ENCODE measurements at places on chromosomes 3 and 15.
A peak's percentile ranks its signal among the peaks of the same experiment; 100 is the strongest.

DNA sequence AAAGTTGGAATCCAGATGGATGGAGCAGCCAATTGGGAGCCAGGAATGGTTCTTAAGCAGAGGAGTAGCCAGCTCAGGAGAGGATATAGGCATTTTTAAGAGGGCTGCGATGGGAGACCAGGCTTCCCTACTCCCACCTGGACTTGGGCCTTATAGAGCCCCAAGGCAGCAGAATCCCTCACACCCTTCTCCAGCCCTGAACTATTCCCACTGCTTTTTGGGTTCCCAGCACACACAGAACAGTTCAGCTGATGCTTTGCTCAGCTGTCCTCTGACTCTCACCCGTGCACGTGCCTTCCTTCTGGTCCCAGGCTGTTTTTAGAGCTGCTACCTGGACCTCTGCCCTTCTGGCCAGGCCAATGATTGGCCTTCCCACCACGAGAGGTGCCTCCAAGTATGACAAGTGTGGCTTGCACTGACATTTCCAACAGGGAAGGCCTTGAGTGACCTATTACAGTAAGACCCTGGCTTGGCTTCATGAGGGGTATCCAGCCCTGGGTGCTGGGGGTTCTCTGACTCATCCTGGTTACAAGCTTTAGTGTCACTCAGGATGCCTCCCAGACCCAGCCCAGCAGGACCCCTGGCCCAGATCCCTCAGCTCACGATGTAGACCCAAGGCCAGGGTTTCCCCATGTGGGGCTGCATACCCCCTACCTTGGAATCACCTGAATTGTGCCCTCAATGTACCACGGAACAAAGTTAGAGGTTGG, 25.2 kb downstream of the NOX5 start:
- no peak for DNase-seq

DNA sequence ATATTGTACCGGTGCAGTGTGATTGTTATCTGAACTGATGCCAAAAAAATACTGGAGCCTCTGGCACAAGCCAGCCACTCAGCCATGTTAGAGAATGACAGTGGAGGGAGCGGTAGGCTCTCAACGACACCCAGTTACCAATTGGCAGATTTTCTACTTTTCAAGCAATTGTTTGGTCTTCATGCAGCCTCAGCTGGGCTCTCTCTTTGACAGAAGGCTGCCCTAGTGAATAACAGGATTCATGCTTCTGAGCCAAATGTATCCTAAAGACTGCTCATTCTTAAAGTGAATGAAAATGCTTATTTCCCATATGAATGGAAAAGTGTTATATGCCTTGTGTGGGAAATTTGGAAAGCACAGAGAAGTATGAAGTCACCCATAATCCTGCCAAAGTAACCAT, 261.2 kb upstream of the TRIM42 start:
- no peak for DNase-seq

- no peak for DNase-seq
Observed at GRCh38 chr15:92944946-92945521, 44.9 kb downstream of the CHD2 start.

- DNase-seq = no peak
Observed at GRCh38 chr3:55147856-55148720, 220.2 kb upstream of the LRTM1 start.

DNA sequence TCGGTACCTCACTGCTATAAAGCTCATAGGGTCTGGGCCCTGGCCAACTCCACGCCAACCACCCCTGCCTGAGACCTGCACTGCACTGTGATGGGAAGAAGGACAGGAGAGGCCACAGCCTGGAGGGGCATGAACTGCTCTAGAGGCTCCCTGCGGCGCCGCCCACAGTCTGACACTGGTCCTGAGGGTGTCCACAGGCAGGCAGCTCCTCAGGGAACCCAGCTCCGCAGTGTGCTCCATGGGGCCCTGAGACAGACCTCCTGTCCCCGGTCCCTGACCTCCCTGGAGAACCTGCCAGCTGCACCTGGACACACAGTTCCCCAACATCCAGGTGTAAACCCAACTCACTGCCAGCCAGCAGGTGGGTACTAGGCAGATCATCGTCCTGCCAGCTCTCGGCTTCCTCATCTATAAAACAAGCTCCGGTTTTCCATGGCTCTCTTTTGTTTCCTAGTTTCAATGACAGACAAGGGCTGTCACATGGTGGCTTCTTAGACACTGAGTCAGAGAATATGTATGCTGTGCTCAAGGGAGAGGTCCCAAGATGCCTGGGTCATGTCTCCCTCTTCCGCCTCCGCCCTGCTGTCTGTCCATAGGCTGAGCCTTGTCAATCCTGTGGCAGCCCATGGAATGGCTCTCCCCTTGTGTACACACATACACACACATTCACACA, 5.1 kb upstream of the HAPLN3 start:
- peak; percentile 43 for DNase-seq

DNA sequence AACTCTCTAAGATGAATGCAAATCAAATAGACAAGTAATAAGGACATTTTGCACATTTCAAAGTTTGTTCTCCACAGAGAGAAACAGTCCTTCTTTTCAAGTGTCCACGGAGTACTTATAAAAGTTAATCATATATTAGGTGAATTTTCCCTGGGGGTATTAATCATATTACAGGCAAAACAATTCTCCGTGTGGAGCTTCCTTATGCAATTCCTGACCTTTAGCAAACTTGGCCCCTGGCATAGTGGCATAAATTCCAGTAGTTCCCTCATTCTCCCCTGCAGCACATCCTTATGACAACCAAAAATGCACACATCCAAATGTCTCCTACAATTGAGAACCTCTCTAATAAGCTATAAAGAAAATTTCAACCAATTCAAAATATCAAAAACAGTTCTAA, 34.4 kb downstream of the FSIP1 start:
- DNase-seq = peak; percentile 41

GRCh38 chr3:128988286-128988685, 5.6 kb downstream of the CFAP92 start:
- no peak for DNase-seq

- no peak for DNase-seq
Observed at GRCh38 chr15:40693904-40694687, 878 bp upstream of the RAD51 start.

DNA sequence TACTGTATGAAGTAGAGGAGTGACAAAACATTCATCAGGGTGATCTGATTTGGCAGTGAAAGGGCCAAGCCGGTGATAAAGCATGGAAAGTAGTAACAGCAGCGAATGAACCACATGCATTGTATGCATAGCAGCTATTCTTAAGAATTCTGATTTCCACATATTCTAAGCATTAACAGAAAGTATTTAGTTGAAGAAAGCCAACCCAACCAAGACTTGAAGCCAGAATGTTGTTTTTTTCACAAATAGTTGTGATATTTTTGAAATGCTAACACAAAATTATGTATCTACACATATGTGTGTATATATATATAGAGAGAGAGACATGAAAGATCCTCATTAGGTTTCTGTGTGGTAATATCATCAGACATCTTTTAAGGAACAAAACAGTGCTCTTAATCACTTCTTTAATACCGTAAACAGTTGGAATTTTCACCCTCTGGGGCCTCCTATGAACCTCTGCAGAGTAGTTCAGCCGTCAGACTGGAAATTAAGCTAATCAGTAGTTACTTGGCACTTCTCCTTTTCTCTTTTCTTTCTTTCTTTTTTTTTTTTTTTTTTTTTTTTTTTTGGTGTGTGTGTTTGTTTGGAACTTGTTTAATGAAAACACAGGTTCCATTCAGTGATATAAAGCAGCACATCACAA, 139.6 kb downstream of the CMSS1 start:
- DNase-seq = peak; percentile 53

DNA sequence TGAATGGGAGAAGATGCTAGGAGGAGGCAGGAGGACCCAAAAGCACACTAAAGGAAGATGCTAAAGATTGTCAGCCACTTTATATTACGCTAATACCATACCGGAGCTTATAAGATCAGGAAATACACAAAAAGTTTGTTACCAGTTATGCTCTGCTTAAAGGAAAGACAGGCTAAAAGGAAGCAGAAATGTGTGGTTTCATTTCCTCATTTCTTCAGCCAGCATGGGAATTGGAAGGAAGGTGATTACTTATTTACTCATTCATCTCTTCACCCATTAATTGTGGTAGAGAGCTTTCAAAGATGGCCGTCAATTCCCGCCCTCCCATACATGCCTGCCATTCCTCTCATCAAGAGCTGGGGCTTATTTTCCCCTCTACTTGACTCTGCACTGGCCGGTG, 26.7 kb upstream of the TMEM158 start:
- no peak for DNase-seq

- DNase-seq = no peak
Observed at GRCh38 chr3:164459521-164460151, 618.7 kb downstream of the SI start.

DNA sequence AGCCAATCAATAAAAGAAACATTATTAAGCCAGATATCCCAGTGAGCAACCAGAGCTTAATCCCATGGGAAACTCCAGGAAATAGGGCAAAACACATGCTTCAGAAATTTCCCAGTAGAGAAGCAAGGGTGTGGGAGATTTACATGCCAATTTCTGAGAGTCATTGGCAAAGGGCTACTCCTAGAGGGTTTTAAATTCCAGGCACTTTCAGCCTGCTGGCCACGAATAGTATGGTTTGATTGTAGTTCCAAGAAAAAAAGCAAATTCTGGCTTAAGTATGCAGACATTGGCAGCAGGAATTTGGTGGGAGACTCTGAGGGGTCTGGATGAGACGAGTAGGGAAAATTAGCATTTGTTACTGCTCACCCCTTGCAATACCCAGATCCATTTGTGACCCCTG, 402.1 kb upstream of the SUCLG2 start:
- DNase-seq = no peak

DNA sequence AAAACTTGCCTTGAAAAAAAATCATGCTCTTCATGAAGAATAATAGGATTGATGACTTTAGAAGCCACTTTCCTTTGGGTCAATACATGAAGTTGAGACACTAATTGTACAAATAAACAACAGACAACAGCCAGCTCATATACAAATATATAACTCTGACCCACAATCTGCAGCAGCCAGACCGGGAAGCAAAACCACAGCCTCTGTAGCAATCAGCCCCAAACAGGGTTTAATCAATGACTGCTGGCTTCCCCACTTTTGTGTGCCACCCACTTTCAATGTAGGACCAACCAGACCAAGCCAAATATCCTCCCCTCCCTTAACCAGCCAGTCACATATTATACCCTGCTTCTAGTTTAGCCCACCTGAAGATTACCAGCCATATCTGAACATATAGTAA, 39.0 kb downstream of the IFT57 start:
- DNase-seq = no peak

DNA sequence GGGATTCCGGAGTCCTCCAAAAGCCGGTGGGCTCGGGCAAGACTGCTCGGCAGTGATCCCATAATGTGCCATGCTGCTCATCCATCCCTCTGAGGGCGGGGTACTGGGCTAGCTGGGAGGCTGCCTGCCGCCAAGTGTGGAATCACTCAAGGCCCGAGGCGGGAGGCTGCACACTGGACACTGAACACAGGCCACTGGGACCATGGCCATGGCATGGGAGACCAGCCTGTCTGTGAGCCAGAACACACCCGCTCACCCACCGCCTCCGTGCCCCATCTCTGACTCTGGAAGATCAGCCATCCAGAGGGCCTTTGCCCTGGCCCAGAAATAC, 1.4 kb downstream of the C3orf22 start:
- DNase-seq = no peak

GRCh38 chr3:128498127-128498626, 5.2 kb upstream of the GATA2 start:
- DNase-seq = no peak

DNA sequence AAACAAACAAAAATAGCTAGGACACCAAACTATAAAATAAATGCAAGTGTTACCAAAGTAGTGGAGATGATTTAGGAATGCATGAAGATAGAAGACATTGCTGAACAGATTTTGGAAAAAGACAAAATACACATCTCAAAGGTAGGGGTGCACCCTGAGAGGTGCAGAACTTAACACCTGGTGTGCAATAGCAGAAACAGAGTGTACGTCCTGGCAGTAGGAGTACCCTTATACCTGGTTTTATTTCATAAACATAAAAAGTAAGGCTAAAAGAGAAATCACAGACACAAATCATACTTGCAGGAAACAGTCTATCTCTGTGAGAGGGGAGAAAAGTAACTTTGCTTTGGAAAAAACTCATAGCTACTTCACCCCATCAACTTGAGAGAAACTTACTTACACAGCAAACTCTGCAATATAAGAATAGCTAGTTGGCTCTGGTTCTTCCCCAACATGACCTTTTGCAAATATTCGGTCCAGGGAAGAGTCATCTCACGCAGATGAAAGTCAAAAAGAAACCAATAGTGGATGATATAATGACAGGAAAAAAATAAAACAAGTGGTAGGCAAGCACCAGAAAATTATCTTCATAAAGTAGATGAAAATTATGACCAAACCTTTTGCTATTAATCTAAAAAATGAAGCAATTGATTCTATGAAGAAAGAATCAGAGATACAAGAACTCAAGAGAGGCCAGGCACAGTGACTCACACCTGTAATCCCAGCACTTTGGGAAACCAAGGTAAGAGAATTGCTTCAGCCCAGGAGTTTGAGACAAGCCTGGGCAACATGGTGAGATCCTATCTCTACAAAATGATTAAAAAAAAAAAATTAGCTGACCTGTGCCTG, 108.9 kb upstream of the BNIP2 start:
- no peak for DNase-seq

GRCh38 chr3:61299343-61300005, 48.2 kb upstream of the FHIT start:
- DNase-seq = no peak

DNA sequence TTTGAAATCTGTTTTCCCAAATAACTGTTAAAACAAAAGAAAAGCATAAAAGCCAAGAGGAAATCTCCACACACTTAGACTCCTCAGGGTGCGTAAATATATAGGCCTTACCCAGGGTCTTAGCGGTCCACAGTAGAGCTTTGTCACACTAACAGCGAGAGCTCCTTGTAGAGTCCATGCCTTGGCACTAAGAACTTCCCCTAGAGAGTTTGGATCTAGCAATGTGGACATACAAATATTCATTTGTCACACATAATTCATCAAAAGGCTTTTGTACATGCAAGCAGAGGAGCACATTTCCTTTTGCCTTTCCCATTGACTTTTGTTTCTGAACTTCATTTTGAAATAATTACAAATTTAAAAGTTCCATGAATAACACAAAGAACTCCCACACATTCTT, 11.0 kb upstream of the SLMAP start:
- DNase-seq = no peak

DNA sequence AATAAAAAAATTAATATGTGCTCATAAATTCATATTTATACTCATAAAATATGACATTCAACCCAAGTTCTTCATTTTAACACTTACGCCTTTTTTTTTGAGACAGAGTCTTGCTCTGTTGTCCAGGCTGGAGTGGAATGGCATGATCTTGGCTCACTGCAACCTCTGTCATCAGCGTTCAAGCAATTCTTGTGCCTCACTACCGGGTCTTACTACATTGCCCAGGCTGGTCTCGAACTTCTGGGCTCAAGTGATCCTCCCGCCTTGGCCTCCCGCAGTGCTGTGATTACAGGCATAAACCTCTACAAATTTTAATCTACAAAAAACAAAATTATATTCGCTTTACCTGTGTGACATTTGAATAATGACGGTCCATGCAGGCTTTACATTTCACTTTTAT, 74.1 kb upstream of the SNRPN start:
- DNase-seq = no peak

GRCh38 chr3:156175570-156175969, 55.2 kb downstream of the KCNAB1 start:
- peak; percentile 13 for DNase-seq
